ENCODE measurements at places on chromosomes 5 and 9.

- no peak for DNase-seq
These were observed 585.7 kb downstream of the ACTL7B start for GRCh38 chr9:108270051-108270450.

DNA sequence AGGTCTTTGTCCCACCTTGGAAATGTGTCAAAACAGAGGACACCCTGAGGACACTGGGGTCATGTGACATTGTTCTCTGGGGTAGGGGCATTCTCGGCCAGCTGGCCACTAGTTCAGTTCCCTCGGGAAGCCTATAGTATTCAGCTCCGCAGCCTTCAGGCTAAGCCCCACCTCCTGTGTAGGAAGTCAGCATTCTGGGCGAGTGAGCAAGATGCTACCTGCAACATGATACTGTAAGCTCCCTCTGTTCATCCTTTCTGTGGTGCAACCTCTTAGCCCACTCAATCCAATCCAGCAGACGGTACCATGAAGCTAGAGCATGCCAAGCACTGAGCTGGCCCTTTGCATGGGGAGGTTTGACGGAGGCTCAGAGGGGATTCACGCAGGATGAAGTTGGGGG, 5.3 kb downstream of the NTNG2 start:
- no peak for DNase-seq

- DNase-seq = no peak
These were observed 31.4 kb downstream of the CHSY3 start for GRCh38 chr5:129935626-129936025.

GRCh38 chr9:99387431-99387830, 165.3 kb downstream of the SEC61B start:
- DNase-seq = no peak

GRCh38 chr5:172909931-172910502, 49.2 kb upstream of the RPL26L1 start:
- no peak for DNase-seq

- DNase-seq = no peak
These were observed 119.6 kb upstream of the TAF11L2 start for GRCh38 chr5:17378346-17378997.

DNA sequence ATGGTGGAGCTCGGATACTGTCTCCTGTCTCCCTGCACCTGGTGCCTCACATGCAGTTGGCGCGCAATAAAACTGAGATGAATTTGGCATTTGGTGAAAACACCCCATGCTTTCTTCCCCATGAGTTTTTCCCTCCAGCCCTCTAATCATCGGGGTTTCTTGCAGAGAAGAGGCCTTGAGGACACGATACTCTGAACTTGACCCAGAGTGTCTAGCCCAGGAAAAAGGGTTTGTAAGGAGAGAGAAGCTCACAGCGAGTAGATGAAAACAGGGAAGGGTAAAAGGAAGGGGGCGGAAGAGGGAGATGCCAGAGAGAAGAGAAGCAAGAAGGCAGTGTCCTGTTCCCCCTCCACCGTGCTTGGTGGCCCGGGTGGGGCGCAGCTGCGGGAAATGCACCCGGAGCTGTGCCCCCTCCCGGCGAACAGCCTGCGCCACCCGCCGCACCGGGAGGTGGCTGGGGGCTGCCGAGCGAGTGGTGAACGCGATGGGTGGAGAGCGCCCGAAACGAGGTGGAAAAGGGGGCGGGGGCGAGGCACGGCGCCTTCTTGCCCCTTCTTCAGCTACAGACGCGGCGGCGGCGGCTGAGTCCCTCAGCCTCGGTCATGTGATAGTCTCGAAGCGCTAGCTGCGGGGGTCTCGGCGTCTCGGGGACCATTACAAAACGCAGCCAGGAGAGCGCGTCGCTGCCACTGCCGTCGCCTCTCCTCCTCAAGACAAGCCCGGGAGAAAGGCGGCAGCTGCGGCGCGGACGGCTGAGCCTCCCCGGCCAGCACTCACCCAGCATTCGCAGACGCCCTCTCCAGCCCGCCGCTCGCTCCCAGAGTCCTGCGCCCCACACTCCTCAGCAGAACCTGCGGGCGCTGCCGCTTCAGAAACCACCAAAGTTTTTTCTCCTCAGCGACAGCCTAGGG, 1.1 kb upstream of the FOXB2 start:
- DNase-seq = no peak

DNA sequence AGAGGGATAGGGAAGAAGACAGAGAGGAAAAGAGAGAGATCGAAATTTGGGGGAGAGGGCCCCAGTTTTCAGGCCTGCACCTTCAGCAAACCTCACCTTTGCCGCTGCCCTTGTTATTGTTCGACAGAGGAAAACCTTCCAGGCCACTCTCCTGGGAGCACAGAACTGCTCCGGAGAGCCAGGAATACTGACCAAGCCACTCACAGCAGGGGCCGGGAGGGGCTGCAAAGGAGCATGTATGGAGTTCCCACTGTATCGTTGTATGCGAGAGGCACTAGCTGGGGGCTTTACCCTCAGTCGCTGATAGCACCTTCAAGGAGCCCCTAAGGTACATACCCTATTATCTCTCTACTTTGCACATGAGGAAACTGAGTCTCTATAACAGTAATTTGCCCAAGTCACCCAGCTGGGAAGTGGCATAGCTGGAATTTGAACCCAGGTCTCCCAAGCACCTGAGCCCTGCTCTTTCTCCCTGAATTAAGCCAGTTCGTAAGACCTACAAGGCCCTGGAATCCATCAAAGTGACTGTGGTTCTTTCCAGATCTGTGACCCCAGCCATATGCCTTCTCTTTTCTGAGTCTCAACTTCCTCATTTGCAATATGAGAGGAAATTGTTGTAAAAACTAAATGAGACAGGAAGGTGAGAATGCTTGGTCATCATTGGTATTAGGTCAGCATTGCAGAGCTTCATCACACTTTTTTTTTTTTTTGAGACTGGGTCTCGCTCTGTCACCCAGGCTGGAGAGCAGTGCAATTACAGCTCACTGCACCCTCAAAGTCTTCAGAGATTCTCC, 21.0 kb upstream of the FOXE1 start:
- DNase-seq = no peak

GRCh38 chr9:99822109-99822805, 572 bp downstream of the NR4A3 start:
- no peak for DNase-seq

DNA sequence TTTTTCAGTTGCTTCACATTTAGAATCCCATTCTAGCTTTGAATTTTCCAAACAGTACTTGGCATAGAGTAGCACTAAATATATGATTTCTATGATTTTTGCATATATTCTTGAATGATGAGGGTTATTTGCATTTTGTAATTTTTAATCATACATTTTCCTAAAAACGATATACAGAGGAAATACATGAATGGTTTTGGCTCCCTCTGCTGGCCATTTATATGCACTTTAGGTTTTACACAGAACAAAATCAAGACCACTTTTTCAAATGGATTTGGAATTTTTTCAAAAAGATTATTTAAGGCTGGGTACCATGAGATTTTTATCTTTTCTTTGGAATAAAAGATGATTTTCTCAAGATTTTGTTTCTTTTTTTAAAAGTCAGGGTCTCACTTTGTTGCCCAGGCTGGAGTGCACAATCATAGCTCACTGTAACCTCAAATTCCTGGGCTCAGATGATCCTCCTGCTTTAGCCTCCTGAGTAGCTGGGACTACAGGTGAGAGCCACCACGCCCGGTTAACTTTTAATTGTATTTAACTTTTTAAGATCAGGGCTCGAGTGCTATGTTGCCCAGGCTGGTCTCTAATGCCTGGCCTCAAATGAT, 16.7 kb upstream of the COMMD10 start:
- DNase-seq = no peak

- no peak for DNase-seq
These were observed 1.9 kb downstream of the KIAA1191 start for GRCh38 chr5:176359658-176360057.

GRCh38 chr5:3006961-3007551, 255.6 kb upstream of the IRX2 start:
- no peak for DNase-seq

All from stimulated activated CD4-positive, alpha-beta T cell treated with anti-CD3 and anti-CD28 coated beads, Interleukin-1b, Interleukin-23, amount 100 ng/mL, for 1 hour (primary cell).